ENCODE measurements at places on chromosomes 4 and X.
A peak's percentile ranks its signal among the peaks of the same experiment; 100 is the strongest.

- DNase-seq, result no peak
These were observed 169.1 kb downstream of the ARHGAP24 start for GRCh38 chr4:85644061-85644460.

DNA sequence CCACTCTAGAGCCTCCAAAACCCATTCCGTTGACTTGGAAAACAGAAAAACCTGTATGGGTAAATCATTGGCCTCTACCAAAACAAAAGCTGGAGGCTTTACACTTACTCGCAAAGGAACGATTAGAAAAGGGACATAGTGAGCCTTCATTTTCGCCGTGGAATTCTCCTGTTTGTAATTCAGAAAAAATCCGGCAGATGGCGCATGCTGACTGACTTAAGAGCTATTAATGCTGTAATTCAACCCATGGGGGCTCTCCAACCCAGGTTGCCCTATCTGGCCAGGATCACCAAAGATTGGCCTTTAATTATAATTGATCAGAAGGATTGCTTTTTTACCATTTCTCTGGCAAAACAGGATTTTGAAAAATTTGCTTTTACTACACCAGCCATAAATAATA lies 60.8 kb downstream of the ZNF732 start:
- peak; percentile 17 for DNase-seq

DNA sequence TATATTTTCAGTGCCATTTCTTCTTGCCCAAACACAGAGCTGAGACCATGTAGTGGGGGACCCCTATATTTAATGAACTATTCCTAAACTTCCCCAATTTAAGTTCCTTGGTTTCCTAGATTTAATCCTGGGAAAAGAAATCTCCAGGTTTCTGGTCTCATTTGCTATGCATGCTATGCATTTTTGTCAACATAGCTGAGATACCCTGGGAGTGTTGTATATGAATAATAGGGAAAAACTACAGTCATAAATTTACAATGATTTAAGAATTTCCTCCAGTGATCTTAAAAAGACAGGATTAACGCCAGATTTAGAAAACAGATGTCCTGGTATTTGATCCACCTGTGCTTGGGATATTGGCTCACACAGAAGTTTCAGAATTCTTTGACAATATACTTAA lies 136.8 kb upstream of the RAPGEF2 start:
- no peak for DNase-seq

- peak; percentile 25 for DNase-seq
These were observed 17.1 kb upstream of the MAP7D3 start for GRCh38 chrX:136268051-136269048.

GRCh38 chrX:125151146-125151545 lies 168.5 kb upstream of the TEX13C start:
- no peak for DNase-seq

- DNase-seq, result no peak
These were observed 298.7 kb upstream of the EPHA5 start for GRCh38 chr4:65968831-65969558.

Measured in stimulated activated CD8-positive, alpha-beta memory T cell treated with anti-CD3 and anti-CD28 coated beads, Interleukin-2, amount 100 ng/mL, for 1 hour (primary cell).